ENCODE measurements at places on chromosomes 11 and 22.

- DNase-seq = no peak
Observed at GRCh38 chr22:38819387-38819940, 24.4 kb downstream of the NPTXR start.

- no peak for DNase-seq
Observed at GRCh38 chr11:113629562-113629961, 76.5 kb downstream of the TMPRSS5 start.

GRCh38 chr11:100731471-100731870 is 44.4 kb downstream of the ARHGAP42 start:
- DNase-seq = no peak

DNA sequence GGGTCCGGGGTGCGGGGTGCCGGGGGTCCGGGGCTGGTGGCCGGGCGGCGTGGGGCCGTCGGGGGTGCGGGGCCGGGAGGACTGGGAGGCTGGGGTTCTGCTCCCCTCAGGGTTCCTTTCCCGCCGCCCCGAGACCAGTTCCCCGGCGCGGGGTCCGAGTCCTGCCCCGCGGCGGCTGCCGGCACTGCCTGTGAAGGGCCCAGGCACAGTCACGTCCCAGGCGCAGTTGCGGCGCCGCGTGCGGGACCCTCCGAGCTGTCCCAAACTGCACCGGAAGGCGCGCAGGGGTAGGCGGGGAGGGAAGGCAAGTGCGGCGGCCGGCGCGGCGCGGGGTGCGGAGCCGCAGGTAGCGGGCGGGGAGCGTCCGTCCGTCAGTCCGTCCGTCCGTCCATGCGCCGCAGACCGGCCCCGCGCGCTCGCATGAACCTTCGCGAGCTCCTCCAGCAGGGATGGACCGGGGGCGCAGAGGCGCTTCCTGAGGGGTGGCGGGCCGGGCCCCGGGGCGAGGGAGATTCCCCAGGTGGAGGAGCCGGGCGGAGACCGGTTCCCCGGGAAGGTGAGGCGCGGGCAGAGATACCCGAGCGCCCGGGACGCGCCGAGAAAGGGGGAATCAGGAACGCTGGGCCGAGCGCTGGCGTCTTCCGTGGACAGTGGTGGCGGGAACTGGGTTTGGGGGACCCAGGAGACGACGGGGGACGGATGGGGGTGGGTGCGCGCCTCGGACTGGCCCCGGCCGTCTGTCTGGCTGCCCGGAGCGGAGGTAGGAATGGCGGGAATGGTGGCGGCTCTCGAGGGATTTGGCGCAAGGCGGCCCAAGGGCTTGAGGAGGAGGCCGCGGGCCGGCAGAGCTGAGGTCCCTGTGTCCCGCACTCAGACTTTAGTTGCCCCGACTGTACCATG is 3.1 kb upstream of the ADORA2A start:
- DNase-seq = no peak

- DNase-seq = peak; percentile 63
Observed at GRCh38 chr11:57426929-57427726, at the start of gene SLC43A3. Gene SLC43A3, minus strand, starts transcription at chr11:57427121. Its CDS starts 949 bp downstream, at chr11:57426172.

- no peak for DNase-seq
Observed at GRCh38 chr11:38173676-38174075, 1575.6 kb upstream of the RAG2 start.

- no peak for DNase-seq
Observed at GRCh38 chr11:45692808-45693453, 27.5 kb upstream of the CHST1 start.

DNA sequence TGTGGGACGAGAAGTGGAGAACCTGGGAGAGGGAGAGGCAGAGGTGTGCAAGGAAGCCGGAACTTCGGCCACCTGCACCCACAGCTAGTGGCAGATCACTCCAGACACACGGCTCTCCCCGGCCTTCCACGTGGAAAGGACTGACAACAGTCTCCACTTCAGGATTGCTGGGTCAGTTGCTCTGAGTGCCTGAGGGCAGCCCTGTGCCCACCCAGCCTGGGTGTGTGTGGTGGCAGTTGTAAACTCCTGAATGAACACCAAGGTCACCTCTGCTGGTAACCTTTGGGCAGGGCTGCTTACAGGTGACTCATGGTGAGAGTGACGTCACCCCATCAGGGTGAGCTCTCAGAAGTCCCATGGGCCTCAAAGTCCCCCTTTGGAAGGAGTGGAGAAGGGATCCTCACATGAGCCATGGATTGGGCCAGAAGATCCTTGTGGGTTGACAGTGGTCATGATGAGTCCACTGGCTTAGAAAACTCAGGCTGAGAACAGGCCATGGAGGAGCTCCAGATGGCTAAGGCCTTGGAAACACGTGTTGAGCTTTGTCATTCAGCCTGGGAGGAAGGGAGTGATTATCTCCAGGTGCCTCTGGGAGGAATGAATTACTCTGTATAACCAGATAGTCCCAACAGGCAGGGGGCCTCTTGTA is 71.3 kb downstream of the BCR start:
- peak; percentile 66 for DNase-seq

- peak; percentile 68 for DNase-seq
Observed at GRCh38 chr11:35173011-35173511, 34.1 kb downstream of the CD44 start.

- DNase-seq = no peak
Observed at GRCh38 chr11:94315664-94316063, 11.3 kb downstream of the IZUMO1R start.

GRCh38 chr11:66467034-66467659 is 442 bp downstream of the PELI3 start:
- DNase-seq = peak; percentile 49

DNA sequence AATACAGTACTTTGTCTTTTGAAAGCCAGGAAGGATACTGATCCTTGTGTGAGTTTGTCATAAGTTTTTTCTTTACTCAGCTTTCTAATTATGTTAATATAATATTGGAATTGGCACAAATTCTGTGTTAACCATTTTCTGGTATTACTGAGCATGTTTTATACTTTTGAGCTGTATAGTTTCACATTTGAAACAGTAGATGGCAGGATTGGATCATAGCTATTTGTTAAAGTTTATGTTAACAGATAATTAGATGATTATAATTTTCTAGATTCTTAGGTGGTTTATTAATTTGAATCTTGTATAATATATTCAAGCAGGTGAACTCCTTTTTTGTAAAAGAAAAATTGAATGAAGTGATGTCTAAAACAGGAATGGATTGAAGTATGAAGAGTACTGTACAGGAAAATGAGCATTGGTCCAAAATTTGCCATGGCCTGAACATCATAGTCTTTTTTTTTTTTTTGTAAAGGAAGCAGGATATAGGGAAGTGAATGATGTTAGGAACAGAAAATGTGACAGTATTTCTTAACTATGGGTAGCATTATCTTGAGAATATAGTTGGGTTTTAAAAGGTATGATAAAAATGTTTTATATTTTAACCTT is 102.0 kb downstream of the CYP2R1 start:
- DNase-seq = no peak

- no peak for DNase-seq
Observed at GRCh38 chr11:130774703-130775102, 141.6 kb downstream of the SNX19 start.

- DNase-seq = no peak
Observed at GRCh38 chr11:116532066-116532465, 240.7 kb downstream of the BUD13 start.

GRCh38 chr11:131457163-131457562 is 86.7 kb downstream of the NTM start:
- DNase-seq = no peak

DNA sequence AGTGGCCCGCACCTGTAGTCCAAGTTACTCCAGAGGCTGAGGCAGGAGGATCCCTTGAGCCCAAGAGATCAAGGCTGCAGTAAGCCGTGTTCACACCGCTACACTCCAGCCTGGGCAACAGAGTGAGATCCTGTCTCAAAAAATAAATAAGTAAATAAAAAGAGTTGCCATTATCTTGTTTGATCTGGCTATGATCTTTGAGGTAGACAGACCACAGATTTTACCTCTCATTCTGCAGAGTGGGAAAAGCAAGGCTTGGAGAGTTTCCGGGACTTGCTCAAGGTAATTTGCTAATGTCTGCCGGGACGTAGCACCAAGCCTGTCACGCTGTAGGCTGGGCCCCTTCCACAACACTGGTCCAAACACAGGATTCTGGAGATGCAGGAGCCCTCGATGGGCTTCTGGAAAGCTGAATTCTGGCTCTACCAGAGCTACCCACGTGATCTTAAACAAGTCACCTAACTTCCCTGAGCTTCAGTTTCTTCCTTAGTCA is 6.8 kb downstream of the GRAP2 start:
- DNase-seq = no peak

DNA sequence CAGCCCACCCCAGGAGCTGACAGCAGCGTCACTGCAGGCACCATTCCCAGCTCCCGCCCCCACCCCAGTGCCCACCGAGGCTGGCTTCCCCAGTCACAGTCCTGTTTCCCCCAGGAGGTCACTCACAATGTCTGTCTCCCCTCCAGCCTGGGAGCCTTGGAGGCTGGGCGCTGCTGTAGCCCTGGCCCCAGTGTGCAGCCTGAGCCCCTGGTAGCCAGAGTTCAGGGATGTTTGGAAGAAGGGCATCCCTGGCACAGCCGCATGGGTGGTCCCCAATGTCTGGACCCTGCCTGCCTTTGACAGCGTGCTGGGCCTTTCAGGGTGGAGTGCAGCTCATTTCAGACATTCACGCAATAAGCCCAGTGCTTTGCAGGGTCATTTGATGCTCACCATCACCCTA is 4.3 kb downstream of the CAPN5 start:
- no peak for DNase-seq

DNA sequence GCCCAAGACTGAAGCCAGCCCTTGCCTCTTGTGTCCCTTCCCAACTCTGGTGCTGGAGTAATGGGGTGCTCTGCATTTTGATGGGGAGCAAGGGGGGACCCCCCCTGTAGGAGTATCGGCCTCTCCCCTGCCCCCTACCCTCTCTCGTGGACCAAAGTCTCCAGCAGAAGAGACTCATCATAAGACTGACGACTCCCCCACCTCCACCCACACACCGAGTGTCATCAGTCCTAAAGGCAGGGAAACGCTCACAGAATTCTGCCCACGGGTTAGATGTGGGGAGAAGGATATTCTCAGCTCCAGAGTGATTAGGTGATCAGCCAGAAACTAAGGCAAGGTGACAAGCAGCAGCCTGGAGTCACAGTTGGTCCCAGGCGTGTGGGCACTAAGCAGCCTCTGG is 38.8 kb downstream of the PPP2R1B start:
- no peak for DNase-seq

GRCh38 chr11:85869781-85870180 is 14.6 kb downstream of the CCDC83 start:
- no peak for DNase-seq

GRCh38 chr11:61916737-61917333 is 531 bp downstream of the RAB3IL1 start:
- no peak for DNase-seq

GRCh38 chr11:98871690-98872089 is 149.1 kb upstream of the CNTN5 start:
- no peak for DNase-seq

GRCh38 chr11:10625281-10625981 is 57.0 kb upstream of the LYVE1 start:
- no peak for DNase-seq

DNA sequence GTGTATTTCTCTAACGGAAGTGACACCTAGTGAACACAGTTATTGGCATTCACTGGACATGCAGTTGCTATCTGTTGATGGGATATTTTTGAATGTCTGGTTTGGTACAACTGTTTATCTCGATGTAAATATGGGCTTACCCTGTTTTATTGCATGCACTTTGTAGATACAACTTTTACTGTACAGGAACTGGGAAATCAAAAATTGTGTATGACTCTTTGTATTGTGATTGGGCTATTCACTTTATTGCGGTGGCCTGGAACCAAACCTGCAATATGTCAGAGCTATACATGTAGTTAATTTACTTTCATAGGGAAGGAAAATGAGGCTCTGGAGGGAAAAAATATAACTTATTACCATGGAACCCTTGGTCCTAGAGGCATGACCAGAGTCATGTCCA is 380.7 kb upstream of the KIRREL3 start:
- no peak for DNase-seq

DNA sequence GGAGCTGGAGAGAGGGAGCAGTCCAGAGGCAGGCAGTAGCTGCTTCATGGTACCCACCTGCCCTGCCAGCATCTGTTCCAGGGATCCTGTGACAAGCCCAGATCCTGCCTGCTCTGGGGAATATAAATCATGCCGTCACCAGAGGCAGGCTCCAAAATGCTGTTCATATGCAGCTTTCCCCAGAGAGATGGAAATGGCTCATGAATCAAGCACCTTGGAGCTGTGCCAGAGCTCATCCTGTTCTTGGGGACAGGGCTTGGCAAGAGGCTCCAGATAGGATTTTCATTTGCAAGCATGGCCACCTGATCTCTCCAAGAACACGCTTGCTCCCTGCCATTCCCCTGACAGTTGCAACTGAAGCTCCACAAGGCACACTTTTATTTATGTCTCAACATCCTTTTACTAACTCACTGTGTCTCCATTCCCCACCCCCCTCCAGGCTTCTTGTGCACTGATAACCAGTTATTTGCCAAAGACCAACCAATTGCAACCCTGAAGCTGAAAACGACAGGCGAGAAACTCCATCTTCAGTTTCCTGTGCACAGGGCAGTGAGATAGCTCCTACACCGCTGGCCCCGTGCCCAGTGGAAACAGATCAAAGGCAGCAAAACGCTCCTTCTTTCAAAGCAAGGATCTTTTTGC is 115.8 kb upstream of the PITPNB start:
- peak; percentile 42 for DNase-seq

- peak; percentile 72 for DNase-seq
Observed at GRCh38 chr11:606245-606644, 9.5 kb downstream of the IRF7 start.

GRCh38 chr22:34055525-34056200 is 135.4 kb upstream of the LARGE1 start:
- DNase-seq = no peak

GRCh38 chr11:69625476-69625875 is 15.5 kb upstream of the CCND1 start:
- no peak for DNase-seq

DNA sequence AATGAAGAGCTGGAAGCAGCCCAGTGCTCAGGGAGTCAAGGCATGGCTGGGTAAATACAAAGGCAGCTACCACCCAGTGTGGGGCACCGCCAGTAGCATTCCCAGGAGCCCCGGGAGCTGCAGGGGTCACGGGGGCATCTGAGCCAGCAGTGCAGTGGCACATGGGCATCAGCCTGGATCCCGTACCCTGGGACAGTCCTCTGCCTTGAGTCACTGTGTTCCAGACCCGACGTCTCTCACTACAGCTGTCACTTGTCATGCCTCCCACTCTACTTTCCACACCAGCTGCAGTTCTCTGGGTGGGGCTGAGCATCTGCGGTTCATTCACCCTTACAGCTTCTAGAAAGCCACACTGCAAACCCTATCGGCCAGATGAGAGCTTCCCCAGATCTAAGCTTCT is 29.6 kb downstream of the DHCR7 start:
- DNase-seq = no peak

- peak; percentile 69 for DNase-seq
Observed at GRCh38 chr11:125941619-125942611, 3.9 kb upstream of the VSIG10L2 start.

- no peak for DNase-seq
Observed at GRCh38 chr11:74417860-74418508, 19.8 kb upstream of the PGM2L1 start.

GRCh38 chr11:28618416-28618815 is 510.2 kb downstream of the METTL15 start:
- DNase-seq = no peak
